ENCODE measurements at places on chromosomes 16 and 17.
A peak's percentile ranks its signal among the peaks of the same experiment; 100 is the strongest.

GRCh38 chr17:40290629-40291280 is 3.1 kb downstream of the CDC6 start:
- no peak for DNase-seq

- no peak for DNase-seq
These were observed 13.1 kb downstream of the SLC16A6 start for GRCh38 chr17:68277807-68278206.

GRCh38 chr17:48555258-48556228 is 10.6 kb upstream of the HOXB2 start:
- DNase-seq = no peak

DNA sequence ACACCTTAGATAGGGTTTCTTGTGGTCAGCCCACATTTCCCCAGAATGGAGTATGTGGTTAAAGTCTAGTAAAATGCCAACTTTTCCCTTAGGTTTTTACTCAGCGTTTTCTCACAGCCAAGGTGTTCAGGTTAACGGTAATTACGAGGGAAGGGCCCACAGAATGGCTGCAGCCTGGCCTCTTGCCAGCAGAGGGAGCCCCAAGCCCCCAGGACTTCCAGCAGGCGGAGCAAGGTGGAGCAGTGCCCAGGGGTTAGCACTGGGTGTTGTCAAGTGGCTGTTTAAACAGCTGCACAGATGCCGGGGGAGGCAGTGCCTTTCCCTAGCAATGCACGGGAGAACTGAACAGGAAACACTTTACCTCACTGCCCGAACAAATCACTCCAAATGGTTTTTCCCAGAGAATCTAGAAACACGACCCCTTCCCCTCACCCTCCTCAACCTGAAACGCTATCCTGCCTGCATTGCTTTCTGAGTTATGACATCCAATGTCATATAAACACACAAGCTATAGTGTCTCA is 6.6 kb downstream of the PHB1 start:
- peak; percentile 62 for DNase-seq

DNA sequence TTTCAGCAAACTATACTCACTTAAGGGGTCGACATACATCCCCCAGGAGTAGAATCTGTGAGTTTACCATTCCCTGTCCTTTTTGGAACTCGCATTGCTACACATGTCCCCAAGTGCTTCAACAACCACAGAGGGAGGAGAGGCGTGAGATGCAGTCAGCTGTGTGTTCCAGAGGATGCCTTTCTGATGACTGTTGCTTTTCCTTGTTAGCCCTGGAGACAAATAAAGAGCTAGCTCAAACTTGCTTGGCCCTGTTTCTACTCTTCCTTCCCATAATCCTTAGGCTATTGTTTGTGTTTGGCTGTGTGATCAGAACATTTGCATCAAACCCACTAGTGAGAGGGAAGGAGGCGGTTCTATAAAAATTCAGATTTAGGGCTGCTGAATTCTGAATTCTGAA is 264.0 kb downstream of the ENGASE start:
- no peak for DNase-seq

GRCh38 chr16:28205117-28205899 is 6.5 kb downstream of the XPO6 start:
- no peak for DNase-seq

GRCh38 chr17:77107506-77108433 is 33.0 kb upstream of the SEC14L1 start:
- peak; percentile 69 for DNase-seq

DNA sequence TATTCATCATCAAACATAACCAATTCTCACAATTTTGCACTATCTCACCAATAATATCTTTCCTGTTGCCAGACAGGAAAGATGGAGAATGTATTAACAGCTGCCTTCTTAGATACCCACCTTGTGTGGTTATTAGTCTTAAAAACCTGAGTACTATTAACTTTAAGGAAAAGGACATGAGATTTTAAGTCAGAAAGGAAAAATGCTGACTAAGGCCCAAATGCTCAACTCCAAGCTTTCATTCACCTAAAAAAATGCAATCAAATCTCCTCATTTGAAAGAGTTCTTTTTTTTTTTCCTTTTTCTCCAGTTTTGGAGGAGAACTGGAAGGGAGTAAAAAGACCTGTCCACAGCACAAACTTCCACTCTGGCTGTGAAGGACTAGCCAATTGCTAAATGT is 61.3 kb upstream of the PHOSPHO1 start:
- DNase-seq = no peak

DNA sequence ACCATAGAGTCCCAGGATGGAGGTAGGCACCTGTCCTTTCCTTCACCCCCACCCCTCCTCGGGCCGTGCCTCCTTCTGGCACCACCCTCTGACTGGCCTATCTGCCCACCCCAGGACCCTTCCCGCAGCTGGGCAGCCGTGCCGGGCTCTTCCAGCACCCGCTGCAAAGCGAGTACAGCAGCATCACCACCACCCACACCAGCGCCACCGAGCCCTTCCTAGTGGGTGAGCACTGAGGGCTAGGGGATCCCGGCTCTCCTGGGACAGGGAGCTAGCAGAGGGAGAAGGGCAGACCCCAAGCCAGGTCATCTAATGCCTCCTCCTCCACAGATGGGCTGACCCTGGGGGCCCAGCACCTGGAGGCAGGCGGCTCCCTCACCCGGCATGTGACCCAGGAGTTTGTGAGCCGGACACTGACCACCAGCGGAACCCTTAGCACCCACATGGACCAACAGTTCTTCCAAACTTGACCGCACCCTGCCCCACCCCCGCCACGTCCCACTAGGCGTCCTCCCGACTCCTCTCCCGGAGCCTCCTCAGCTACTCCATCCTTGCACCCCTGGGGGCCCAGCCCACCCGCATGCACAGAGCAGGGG is 7.8 kb downstream of the GALK1 start:
- no peak for DNase-seq

GRCh38 chr16:86906623-86907022 is 328.3 kb downstream of the FOXL1 start:
- DNase-seq = no peak

- no peak for DNase-seq
These were observed 14.9 kb downstream of the ELAC2 start for GRCh38 chr17:13002761-13003453.

- no peak for DNase-seq
These were observed 1.4 kb downstream of the TENT4B start for GRCh38 chr16:50154420-50154950.
